ENCODE measurements at places on chromosomes 1 and 21.
A peak's percentile ranks its signal among the peaks of the same experiment; 100 is the strongest.

GRCh38 chr1:37035796-37036666 lies 1.7 kb upstream of the GRIK3 start:
- DNase-seq, result no peak

- no peak for DNase-seq
Measured at GRCh38 chr1:113836534-113836933, 24.3 kb upstream of the RSBN1 start.

DNA sequence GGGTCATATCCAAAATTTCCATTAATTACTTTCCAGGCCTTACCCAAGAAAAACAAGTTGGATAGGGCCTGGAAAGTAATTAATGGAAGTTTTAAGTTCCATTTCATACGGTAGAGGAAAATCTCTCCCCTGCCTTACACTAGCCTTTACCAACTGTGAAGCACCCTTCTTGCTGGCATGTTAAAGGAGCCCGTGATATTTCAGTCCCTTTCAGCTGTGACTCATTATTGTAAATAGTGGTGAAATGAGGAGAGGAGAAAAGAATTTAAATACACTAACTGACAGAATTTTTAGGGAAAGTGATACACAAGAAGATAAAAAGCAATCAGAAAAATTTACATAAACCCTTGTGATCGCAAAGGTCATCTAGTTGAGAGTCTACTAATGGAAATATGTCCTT lies 20.3 kb upstream of the KAZN start:
- no peak for DNase-seq

- DNase-seq, result no peak
Measured at GRCh38 chr1:173915596-173915995, 1.5 kb downstream of the SERPINC1 start.

- DNase-seq, result no peak
Measured at GRCh38 chr1:17393230-17393629, 21.2 kb downstream of the PADI6 start.

DNA sequence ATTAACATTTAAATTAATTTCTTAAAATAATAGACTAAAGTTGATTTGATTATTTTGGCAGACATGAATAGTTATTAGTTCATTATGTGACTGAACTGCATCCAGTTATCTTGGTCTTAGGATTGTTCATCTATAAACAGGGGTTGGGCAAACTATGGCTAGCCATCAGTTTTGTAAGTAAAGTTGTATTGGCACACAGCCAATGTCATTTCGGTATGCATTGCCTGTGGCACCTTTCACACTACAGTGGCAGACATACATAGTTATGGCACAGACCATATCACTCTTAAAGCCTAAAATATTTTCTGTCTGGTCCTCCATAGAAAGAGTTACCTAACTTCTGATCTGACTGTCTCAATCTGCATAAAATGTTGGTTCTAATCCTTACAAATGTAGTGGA lies 27.2 kb downstream of the ADGRL2 start:
- no peak for DNase-seq

GRCh38 chr1:236560213-236560771 lies 36.5 kb downstream of the LGALS8 start:
- DNase-seq, result no peak

DNA sequence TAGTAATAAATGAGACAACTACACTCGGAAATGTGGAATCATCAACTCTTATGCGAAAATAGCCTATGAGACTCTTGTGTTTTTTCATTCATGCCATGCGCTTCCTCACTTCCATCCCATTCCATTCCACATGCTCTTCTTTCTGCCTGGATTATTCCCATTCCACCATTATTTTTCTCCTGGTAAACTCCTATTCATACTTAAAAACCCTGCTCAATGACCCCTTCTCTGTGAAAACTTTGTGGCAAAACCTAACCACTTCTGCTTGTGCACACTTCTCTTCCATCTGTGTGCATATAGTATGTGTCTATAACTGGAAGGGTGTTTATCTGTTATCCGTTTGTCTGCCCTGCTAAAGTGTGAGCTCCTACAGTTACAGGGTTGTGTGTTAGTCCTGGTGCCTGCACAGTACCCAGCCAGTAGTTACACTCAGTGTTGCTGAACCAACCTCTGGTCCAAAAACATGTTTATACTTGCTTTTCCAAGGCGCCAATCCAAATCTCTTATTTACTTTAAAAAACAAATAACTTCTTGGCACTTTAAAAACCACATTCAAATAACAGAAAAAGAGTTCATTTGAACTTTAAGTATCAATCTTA lies 10.7 kb downstream of the EPHX1 start:
- no peak for DNase-seq

DNA sequence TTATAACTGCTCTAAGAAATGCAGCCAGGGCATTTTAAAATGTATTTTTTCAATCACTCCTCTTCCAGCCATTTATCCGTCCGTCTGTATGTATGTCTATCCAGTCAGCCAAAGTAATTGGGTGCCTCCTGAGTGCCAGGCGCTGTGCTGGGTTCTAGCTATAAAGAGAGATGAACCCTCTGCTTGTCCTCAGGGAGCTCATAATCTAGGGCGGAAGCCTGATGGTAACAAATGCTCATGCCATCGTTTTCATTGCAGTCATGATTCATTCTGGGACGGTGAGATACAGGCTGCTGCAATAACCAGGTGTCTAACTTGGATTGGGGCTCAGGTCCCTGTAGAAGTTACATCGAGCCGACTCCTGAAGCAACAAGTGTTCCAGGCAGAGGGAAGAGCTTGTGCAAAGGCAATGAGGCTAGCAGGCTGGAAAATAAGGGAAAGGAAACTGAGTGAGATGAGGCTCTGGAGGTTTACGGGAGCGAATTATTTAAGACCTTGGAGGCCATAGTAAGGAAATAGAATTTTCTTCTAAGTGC lies 11.6 kb downstream of the IFI6 start:
- DNase-seq, result no peak

DNA sequence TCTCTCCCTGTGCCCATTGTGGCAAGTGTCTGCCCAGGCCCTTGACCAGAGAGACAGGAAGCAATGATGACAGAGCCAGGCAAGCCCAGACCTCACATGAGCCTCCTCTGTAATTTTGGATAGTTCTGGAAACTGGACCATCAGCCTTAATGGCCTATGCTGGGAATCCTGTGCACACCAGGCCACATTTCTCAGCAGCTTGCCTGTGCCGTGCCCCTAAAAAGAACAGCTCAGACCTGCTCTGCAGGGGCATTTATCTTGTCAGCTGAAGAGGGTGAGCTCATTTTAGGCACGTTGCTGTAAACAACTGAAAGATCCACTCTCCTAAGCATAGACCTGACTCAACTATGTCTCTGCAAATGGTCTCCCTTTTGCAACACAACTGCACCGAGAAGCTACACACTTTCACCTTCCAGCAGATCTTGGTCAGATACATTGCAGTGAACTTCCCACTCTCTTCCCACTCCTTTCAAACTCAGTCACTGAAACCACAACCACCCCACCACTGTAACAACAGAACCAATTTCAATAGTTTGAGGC lies 53.5 kb upstream of the BACH1 start:
- DNase-seq, result no peak

DNA sequence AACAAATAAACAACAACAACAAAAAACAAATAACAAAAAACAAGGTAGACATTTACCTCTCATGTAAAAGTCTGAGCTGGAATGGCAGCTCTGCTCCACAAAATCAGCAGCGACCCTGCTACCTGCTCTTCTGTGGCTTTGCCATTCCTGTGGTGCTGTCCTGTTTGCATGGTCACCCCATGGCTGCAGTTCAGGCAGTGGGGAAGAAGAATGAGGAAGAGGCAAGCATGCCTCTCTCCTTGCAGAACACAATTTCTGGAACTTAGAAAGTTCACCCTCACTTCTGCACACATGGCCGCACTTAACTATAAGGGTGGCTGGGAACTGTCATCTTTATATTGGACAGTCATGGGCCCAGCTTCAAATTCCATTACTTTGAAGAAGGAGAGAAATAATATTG lies 84.8 kb upstream of the GNG12 start:
- DNase-seq, result no peak

DNA sequence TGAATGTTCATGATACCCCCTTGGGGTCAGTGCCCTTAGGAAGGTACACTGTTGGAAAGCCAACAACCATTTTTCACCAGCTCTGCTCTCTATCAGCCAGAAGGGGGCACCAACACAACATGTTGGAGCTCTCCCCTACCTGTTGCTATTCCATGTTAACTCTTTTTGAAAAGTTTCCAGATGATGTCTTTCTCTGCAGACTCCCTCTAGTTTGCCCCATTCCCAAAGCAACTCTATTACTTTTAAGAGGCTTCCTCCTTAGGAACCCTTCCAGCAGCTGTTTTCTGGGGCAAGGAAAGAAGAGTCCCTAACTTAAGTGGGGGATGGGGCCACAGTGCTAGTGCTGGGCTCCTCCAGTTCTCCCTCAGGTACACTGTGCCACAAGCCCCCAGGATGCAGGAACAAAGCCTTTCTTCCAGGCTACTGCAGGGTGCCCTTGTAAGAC lies 22.9 kb upstream of the NDC1 start:
- DNase-seq, result peak; percentile 63

GRCh38 chr1:37434292-37435225 lies 39.8 kb upstream of the ZC3H12A start:
- DNase-seq, result peak; percentile 55

DNA sequence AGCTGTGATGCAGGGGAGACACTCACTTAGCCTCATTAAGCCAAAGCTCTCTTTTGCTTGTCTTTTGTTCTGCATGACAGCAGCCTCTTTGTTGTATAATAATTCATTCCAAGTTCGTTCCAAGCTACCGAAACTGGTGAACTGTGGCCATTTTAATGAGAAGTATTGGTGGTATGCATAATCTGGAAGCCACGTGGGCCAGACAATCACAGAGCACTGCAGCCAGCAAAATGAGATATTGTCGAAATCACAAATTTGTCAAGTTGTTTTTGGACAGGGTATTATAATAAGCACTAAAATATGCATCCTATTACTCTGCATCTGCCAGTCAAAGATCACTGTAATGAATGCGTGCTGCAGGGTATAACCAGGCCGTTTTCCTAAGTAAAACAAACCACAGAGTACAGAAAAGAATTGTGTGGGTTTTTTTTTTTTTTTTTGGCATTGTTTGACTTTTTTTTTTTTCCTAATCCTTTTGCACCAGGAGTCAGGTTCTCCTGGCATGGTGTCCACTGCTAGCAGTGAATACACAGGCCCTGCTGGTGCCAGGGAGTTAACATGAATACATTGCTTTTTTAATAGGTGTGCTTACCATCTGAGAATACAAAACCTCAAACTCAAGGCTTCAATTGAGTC lies 423.9 kb downstream of the PTBP2 start:
- no peak for DNase-seq

DNA sequence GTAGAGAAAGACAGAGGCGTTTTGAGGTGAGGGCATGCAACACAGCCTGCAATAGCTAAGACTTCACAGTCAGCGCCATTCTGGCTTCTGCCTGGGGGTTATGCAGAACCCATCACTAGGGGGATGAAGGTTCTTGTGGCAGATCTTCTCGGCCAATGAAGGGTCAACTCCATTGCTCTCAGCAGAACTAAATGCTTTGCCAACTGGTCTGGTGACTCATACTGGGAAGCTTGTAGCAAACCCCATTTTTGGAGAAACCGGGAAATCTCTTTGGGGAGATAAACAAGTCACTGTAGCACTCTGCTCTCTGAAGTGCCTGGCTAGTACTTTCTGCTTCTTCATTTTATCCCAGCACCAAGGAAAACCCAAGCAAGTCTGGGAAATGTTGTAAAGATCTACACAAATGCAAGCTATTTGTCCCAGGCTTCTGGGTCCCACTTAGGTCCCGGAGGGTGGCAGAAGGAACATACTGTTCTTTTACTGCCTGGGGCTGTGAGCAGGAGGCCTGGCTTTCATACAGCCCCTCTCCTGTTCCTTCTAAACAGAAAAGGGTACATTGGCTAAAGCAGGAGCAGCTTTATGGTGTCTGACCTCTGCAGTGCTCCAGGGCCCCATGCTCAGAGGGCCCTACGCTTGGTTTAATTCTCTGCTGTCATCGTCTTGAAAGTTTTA lies 28.8 kb downstream of the SHISA4 start:
- no peak for DNase-seq

DNA sequence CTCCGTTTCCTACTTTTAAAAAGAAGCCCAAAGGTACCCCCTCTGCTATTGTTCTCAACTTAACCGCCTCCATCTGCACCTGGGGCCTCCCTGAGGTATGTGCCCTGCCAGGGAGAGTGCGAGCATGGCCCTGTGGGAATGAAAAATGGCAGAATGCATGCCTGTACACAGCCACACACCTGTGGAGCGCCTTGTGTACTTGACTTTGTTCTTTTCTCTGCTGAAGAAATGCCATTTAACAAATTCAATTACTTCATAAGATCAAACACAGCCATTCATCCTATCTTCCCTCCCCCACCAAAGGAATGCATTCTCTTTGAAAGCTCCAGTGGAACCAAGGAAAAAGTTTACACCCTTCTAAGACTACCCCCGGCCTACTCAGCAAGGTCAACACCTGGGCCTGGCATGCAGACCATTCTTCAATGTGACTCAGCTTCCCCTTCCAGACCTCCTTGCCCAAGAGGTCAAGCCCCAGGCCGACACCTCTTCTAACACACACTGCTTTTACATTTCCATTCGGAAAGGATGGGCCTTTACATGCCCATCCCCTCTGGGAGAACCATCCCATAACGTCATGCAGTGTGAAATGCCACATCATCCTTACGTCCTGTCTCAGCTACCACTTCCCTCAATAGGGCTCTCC lies 123.7 kb downstream of the SMYD2 start:
- no peak for DNase-seq

- DNase-seq, result no peak
Measured at GRCh38 chr21:39900911-39901310, 33.7 kb downstream of the PCP4 start.

DNA sequence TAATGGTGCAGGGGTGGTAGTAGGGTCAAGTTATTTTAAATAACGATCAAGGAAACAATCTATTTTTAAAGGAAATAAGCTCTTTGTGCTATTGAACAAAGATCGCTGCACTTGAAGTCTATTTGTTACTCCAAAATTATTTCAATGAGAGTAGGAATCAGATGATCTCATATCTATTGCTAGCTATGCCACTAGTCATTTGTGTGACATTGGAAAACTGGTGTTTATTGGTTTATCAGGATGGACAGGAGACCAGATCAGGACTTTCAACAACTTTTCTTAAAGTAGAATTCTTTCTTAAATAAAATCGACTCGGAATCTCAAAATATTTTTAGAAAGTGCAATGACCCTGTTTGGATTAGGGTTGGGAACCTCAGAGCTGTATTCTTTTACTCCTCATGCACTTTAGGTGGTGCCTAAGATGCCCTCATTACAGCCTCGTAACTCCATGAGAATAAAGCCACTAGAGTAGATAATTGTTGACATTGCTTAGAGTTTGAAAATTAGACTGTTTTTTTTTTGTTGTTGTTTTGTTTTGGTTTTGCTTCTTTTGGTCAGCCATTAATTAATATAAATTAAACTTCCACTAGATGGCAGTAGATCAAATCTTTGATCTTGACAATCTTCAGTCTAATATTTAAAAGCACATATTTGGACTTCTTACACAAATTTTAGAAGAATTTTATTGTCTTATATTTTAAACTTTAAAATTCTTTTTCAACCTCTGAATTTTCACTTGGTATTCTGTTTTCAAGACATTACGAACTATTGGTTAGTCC lies 352.4 kb downstream of the USP25 start:
- no peak for DNase-seq

GRCh38 chr1:50197216-50197615 lies 88.5 kb downstream of the ELAVL4 start:
- no peak for DNase-seq

- no peak for DNase-seq
Measured at GRCh38 chr21:39094847-39095579, 88.2 kb downstream of the PSMG1 start.
